ENCODE measurements at places on chromosomes 2 and 18.

GRCh38 chr2:105789745-105790460 lies 45.2 kb downstream of the NCK2 start:
- no peak for DNase-seq

GRCh38 chr2:44642123-44642857 lies 280.5 kb downstream of the CAMKMT start:
- DNase-seq, result no peak

GRCh38 chr18:79336556-79337142 lies 59.1 kb upstream of the NFATC1 start:
- no peak for DNase-seq

DNA sequence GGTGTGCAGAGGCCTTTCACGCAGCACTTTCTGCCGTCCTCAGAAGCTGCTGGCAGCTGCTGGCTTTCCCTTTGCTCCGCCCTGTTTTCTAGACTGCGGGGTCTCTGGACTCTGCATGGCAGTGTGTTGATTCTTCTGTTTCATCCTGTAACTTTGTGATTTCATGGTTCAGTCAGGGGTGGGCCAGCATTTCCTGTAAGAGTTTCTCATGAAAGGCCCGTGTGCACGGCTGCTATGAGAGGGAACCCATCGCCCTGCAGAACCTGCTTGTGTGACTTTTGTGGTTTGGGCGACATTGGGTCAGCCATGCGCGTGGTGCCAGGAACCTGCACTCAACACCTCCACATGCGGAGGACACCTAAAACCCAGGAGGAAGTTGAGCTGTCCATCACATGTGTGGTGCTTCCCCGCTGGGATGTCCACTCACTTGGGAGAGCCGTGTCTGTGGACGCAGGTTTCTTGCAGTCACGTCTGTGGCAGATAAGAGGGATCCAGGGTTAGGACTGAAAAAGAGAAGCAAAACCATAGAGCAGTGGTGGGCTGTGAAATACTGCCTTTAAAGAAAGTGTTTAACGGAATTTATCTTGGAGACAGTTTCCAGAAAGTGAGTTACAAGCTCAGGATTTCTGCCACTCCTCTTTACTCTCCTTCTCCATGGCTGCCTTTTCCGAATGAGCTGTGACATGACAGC lies 167.3 kb upstream of the ALKAL2 start:
- no peak for DNase-seq

GRCh38 chr18:45156946-45157345 lies 458.3 kb upstream of the SLC14A2 start:
- no peak for DNase-seq

GRCh38 chr18:21074336-21075323 lies 37.0 kb downstream of the ROCK1 start:
- no peak for DNase-seq

DNA sequence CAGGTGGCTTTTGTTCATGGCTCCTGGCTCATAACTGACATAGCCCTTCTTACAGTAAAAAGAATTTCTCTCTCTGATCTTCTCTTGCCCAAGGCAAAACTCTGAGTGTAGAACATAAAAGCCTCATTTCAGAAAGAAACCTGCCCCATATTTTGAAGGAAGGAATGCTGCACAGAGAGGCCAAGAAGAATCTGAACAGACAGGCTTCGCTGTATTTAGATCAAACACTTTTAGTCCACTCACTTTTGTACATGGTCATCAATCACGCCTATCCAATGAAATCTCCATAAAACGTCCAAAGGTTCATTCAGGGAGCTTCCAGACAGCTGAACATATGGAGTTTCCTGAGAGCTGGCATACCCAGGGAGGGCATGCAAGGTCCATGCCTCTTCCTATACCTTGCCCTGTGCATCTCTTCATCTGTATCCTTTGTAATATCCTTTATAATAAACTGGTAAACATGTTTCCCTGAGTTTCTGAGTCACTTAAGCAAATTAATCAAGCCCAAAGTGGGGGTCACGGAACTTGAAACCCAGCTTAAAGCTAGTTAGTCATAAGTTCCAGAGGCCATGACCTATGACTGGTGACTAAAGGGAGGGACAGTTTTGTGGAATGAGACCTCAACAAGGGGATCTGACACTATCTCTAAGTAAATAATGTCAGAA lies 62.5 kb upstream of the TMEM247 start:
- DNase-seq, result no peak

DNA sequence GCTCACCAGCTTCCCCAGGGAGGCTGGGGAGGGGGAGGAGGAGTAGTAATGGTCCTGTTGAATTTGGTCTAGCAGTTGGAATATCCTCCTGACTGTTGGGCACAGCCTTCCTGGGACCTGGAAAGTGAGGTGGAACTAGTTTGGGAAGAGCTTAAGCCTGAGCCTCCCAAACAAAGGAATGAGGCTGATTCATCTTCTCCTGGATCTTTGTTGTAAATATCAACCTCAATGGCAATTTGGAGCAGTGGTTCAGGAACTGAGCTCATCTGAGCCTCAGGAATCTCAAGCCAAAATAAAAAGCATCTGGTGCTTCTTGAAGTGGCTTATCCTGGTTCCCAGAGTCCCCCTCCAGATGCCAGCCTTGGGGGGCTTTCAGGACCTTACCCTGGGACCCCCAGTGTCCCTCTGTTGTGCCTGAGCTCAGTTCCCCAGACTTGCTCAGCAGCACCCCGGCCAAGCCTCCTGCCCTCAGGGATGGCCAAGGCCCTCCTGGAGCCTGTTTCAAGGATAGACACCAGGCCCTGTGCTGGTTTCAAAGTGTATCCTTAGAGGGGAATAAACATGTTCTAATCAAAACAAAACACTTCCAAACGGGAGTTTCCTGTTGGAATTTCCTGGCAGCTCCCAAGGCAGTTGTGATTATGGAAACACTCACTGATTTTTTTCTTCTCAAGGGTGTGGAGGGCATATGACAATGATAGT lies 112.6 kb downstream of the DDX1 start:
- DNase-seq, result no peak

DNA sequence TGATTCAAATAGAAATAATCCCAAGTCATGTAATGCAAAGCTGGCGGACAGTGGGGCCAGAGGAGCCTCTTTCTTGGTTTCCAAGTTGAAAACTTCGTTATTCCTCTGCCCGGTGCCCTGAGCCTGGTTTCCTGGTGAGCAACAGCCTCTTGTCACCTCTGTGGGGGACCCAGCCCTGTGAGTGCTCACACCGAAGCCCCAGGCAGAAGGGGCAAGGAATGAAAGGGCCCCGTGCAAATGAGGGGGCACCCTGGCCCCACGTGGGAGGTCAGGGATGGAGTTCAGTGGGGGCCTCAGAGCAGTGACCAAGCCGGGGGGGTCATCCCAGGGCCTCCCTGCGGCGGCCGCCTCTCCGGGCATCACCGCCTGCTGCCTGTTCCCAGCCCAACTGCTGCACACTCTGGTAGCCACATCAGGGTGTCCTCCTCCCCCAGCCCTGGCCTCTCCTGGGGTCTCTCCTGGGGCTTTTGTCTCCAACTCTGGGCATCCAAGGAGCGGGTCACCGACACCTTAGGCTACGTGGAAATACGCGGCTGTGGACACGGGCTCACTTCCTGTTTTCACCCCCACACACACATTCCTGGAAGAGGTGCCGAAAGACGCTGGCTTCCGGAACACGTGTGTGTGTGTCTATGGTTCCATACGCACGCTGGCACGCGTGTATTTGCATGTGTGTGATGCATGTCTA lies 64.5 kb downstream of the TWIST2 start:
- no peak for DNase-seq

DNA sequence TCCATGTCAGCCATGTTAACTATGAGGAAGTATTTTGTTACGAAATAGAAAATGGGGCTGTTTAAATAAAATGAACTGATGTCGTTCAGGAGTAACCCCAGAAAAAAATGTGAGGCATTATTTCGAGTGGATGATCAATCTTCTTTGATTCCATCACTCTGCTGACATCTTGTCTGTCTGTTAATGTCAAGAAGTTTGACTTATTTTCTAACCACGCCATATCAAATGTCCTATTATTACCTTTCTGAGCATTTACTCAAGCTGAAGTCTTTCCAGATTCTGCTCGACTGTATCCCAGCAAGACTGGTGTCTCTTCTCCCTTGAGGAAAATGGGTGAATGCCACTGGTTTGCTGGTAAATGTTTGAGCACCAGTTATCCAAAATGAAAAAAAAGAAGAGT lies 672.9 kb upstream of the SOX11 start:
- DNase-seq, result no peak

GRCh38 chr18:73244401-73244800 lies 376.6 kb upstream of the NETO1 start:
- DNase-seq, result no peak

DNA sequence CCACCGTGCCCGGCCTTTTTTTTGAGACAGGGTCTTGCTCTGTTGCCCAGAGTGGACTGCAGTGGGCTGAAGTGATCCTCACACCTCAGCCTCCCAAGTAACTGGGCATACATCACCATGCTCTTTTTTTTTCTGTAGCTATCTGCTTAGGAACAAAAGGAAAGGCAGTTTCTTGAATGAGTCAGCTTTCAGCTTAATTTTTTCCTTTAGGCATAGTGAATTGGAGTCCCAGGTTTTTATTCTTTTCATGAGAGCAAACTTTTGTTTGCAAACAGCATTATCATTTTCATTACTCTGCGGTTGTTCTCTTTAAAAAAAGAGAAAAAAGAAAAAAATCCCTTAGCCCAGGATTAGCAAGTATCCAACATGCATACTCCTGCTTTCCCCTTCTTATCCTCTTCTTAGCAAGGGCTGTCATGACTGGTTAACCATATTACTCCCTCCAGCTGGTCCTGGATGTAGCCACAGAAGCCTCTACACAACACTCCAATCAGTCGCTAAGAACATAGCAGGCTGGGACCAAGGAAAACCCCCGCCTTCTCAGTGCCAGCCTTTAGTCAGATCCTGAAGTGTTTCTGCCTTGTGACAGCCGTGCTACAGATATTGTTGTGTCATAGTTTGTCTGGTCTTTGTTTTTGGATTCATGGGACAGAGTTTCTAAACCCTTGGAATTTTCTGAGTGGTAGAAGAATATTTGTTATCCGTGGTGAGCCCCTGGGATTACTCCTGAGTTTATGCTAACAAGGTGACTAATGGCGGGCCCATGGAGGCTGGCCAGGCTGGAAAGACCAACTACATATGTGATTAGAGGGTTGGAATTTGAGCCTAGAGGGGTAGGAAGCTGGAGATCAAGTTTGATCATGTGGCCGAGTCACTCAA lies 23.3 kb upstream of the ST3GAL5 start:
- no peak for DNase-seq

- DNase-seq, result no peak
Observed at GRCh38 chr18:75216911-75217689, 6.5 kb downstream of the TSHZ1 start.

- no peak for DNase-seq
Observed at GRCh38 chr2:43265421-43265820, 39.0 kb upstream of the ZFP36L2 start.

GRCh38 chr2:177143444-177143843 lies 69.2 kb upstream of the HNRNPA3 start:
- no peak for DNase-seq

DNA sequence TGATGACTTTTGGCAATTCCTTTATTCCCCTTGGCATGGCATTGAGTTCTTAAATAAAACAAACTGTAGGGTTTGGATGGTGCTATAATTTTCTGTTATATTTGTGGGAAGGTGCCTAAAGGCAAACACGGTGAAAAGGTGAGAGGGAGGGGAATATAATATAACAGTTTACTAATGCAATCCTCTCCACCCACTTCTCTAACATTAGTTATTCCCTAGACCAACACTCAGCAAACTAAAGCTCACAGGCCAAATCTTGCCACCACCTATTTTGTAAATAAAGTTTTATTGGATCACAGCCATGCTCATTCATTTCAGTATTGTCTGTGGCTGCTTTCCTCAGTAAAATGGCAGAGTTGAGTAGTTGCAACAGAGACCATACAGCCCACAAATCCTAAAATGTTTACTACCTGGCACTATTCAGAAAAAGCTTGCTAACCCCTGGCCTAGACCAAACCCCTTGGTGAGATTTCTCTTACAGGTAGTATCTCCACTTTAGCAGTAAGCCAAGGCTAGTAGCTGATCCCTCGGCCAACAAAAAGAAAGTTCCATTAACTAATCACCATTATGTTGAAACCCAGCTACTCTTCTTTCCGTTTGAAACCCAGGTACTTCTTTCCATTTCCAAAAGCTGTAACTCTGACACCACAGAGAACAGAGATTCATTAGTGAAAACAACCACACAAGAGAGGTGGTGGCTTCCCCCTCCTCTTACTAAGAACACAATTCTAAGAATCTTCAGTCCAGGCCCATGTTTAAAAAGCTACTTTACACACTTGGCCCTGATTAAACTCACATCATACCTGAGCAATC lies 136.1 kb upstream of the CHAC2 start:
- DNase-seq, result no peak

DNA sequence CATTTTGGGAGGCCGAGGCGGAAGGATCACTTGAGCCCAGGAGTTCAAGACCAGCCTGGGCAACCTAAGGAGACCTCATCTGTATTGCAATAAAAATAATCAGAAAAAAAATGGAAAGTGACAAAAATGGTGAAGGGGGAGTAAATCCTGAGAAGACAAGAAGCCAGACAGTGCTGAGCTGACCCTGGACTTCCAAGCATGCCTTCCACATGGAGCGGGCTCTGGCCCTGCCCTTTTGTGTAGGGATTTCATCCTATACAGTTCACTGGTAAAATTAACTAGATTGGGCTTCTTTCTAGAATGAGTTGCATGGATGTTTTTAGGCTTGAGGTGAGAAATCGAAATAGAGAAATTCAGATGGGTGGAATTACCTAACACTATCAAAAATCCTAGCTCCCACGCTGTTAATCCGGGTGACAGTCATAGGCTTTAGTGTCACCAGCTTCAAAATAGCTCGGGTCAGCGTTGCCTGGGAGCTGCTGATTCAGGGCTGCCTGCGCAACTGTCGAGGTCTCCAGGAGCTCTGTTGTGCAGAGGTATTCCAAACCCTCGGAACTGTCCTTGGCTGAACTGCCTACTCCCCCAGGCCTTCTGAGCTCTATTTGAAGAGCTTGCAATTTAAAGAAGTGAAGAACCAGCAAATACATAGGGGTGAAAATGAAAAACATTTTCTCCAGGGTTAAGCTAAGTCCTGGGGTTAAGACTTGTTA lies 21.5 kb upstream of the ZNF532 start:
- no peak for DNase-seq

DNA sequence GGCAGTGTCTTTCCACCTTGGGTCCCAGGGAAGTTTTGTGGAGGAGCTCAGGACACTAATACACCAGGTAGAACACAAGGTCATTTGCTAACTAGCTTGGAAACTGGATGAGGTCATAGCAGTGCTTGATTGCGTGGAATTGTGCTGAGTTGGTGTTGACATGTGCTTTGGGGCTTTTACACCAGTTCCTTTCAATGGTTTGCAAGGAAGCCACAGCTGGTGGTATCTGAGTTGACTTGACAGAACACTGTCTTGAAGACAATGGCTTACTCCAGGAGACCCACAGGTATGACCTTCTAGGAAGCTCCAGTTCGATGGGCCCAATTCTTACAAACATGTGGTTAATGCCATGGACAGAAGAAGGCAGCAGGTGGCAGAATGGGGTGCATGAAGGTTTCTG lies 5.9 kb downstream of the CTLA4 start:
- no peak for DNase-seq

DNA sequence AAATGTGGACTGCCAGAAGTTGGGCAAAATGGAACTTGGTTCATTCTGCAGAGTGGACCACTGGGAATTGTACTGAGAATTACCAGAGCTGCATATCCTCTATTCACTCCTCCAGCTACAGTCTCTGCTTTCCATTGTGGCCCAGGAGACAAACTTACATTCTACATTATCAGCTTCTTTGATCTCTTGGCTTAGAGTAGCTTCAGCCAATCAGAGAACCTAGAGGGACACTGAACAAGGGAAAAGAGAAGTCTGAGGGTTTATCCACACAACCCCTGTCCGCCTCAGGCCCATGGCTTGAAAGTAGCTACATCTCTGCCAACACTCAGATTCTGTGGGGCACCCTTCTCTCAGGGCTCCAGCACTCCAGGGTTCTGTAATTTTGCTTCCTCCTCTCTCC lies 251.1 kb downstream of the TRIB2 start:
- no peak for DNase-seq

- DNase-seq, result no peak
Observed at GRCh38 chr2:215498431-215498830, 62.6 kb upstream of the FN1 start.

Measured in GM19239 (cell line).